ENCODE measurements at places on chromosomes 11 and 22. TPM values are rescaled to one million over a fixed set of nuclear protein-coding genes. Genes with fewer than 3 reads are reported as not detected.

PMM1 gene
- total RNA-seq, result 22.9 TPM

CNTN5 gene
- total RNA-seq, result 9.1 TPM

OR4S1 gene
- not detected for total RNA-seq

RIMBP3B gene
- total RNA-seq, result 0.72 TPM

OTUB1 gene
- total RNA-seq, result 44.0 TPM

TRIM48 gene
- total RNA-seq, result not detected

TECTA gene
- 2.1 TPM for total RNA-seq

VSIG10L2 gene
- total RNA-seq, result not detected

ALKBH3 gene
- 27.3 TPM for total RNA-seq

NUP160 gene
- total RNA-seq, result 52.5 TPM

ALDH3B1 gene
- 3.8 TPM for total RNA-seq

TMEM80 gene
- 10.1 TPM for total RNA-seq

TP53AIP1 gene
- 5.3 TPM for total RNA-seq

LRRC32 gene
- total RNA-seq, result 22.1 TPM

FXYD2 gene
- 3.6 TPM for total RNA-seq

BAIAP2L2 gene
- total RNA-seq, result not detected

CEP126 gene
- total RNA-seq, result 4.2 TPM

GLYAT gene
- total RNA-seq, result not detected

SLC25A45 gene
- 4.8 TPM for total RNA-seq

HBB gene
- total RNA-seq, result 162 TPM

Measured in tongue (tissue), 3 donors.